Osteoblast (primary cell): ENCODE measurements at places on chromosomes 7 and 10. TPM values are rescaled to one million over a fixed set of nuclear protein-coding genes. Genes with fewer than 3 reads are reported as not detected.
A peak's percentile ranks its signal among the peaks of the same experiment; 100 is the strongest.

ZCWPW1 gene
- 2.2 and 2.4 TPM in 2 replicates for total RNA-seq

- no peak for DNase-seq
These were observed 46.6 kb downstream of the LRRN3 start for GRCh38 chr7:111137296-111138192.

- DNase-seq, result peak; percentile 14
These were observed 64.2 kb upstream of the COL1A2 start for GRCh38 chr7:94330269-94331020.

WEE2 gene
- not detected in 2 replicates for total RNA-seq

GRCh38 chr7:21966271-21966670 lies 20.6 kb upstream of the CDCA7L start:
- no peak for DNase-seq

GRCh38 chr10:62582101-62582705 lies 208.0 kb downstream of the ZNF365 start:
- DNase-seq, result peak; percentile 30

DNA sequence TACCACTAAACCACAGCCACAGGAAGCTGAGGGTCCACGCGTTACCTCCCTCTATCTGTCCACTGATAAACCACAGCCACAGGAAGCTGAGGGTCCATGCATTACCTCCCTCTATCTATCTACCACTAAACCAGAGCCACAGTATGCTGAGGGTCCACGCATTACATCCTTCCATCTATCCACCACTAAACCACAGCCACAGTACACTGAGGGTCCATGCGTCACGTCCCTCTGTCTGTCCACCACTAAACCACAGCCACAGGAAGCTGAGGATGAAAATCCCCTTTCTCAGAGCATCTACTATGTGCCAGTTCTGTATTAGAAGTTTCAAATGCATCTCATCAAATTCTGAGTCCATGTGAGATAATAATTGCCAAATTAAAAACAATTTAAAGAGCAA lies 589.3 kb downstream of the DNAJB6 start:
- no peak for DNase-seq

GRCh38 chr7:121313220-121313792 lies 15.5 kb upstream of the WNT16 start:
- peak; percentile 27 for DNase-seq

GRCh38 chr10:5361966-5362365 lies 2.8 kb upstream of the UCN3 start:
- DNase-seq, result no peak

GRCh38 chr7:20399521-20399920 lies 68.8 kb downstream of the ITGB8 start:
- DNase-seq, result no peak

DNA sequence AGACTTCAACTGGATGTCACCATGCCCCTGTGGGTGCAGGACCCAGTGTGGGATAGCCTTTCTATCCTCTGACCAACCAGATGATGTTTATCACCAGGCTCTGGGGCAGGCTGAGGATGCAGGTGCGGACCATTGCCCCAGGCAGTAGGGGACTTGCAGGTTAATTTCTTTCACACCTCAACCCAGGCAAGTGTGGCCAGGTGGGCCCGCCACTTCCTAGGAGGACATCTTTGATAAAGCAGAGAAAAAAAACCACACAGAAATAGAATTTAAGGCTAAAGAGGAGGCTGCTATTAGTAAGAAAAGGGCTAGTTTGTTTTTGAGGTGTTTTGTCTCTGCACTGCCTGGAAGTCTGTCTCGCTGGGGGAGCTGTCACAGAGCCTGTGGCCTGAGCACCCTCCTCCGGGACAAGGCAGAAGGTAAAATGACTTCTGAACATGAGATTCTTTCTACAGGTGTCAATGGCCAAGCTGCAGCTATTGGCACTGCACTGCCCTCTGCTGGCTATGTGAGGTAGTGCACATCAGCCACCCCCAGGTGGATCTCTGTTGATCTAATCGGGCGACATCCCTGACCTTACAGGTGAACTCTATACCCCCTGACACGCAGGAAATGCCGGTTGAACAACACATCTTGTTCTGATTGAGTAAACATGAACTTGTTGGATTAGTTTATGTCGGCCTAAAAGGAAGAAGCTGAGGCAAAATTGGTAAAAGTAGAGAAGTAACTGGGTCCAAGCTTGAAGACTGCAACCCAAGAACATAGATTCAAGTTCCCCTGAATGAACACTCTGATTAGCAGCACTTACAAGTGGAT lies 21.0 kb downstream of the UPP1 start:
- peak; percentile 62 for DNase-seq
